Trophoblast cell (in vitro differentiated cells and primary cell): ENCODE measurements at places on chromosomes 7 and 10.
A peak's percentile ranks its signal among the peaks of the same experiment; 100 is the strongest.

DNA sequence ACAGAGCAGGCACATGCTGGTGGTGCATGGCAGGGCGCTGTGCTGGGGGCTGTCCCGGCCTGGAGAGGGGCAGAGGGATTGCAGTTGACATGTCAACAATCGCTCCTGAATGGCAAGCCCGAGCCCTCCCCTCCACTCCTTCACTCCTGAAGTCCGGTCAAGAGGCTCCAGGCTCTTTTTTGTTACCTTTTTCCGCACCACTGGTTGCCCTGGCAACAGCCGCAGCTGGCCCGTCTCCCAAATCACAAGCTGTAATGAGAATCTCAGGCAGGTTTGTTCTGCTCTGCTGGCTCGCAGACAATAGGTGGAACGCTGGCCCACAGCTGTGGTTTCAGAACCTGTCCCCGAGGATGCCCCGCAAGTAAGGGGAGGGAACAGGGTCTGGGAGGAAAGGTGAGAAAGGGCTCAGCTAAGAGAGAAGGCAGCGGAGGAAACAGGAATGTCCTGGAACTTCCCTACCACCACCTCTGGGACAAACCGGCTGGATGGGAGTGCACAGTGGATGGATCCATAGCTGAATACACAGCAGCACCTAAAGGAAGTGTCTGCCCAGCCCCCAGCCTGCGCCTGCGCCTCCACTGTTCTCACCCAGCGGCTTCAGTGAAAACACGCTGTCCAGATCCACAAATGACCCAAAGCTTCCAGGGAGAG, 58.9 kb downstream of the CALML3 start:
- DNase-seq, result peak; percentile 92

DNA sequence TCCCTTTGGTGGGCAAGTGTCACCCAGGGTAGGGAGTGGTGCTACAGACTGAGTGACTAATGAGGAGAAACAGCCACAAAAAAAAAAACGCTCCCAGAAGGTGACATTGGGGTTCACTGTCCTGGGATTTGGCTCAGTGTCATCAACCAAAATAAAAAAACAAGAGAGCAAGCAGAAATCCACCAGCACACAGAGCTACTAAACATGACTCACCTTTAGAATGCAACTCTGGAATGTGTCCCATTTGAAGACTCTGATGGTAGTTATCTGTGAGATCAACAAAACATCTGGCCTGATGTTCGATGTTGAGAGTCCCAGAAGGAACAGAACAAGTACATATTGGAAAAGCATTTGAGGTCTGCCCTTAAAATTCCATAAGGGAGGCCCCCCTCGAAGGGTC, 200.3 kb upstream of the LYZL2 start:
- DNase-seq, result peak; percentile 86

DNA sequence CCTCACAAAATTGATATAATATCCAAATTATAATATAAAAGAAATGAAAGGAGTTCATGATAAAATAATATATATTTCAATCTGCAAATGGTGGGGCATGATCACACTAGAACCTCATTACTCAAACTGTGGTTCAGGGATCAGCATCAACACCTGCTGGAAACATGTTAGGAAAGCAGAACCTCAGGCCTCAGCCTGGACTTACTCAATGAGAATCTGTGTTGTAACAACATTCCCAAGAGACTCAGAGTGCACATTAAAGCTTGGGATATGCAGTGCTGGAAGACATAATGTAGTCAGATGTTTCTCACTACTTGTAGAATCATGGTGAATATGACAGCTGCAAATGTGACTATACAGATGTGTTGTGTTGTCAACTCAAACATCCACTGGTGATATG, 81.7 kb upstream of the ITPRID1 start:
- DNase-seq, result peak; percentile 7

GRCh38 chr7:29879609-29880008, 73.3 kb downstream of the WIPF3 start:
- DNase-seq, result peak; percentile 31

- DNase-seq, result no peak
Observed at GRCh38 chr7:76259124-76260093, 43.1 kb upstream of the HSPB1 start.

- DNase-seq, result no peak
Observed at GRCh38 chr7:156998988-156999957, 11.2 kb downstream of the MNX1 start.

GRCh38 chr7:151188252-151188542, 1.1 kb upstream of the ASB10 start:
- DNase-seq, result no peak

- DNase-seq, result no peak
Observed at GRCh38 chr10:69073026-69073425, 14.9 kb upstream of the SRGN start.

DNA sequence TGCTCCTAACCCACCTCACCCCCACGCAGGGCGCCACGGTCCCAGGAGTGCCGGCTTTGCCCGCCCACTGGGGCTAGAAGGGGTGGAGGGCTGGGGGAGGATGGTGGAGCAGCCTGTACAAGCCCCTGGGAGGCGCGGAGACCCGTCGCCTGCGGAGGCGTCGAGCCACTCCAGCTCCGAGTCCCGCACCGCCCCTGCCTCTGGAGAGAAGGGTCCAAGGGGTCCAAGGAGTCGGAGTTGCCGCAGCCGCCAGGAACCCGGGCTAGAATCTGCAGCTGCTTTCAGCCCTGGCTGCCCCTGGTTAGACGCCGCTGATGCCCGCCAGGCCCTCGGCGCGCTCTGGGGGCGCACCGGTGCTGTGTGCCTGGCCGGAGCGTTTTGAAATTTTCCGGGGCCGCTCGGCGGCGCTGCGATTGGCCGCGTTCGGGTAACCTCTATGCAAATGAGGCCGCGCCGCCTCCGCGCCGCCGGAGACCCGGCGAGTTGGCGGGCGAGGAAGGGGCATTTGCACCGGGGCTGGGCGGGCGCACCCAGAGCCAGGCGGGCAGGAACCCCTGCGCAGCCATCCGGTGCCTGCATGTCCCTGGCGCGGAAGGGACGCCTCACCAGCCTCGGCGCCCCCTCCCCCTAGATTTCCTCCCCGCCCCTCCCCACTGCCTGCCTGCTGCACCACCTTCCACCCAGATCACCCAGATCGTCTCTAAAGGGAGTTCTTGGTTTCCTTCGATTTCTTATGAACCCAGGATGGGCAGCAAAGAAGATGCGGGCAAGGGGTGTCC, at the start of gene HMX2:
TSS of gene HMX2 (plus strand) at position 502 of the 779 bp plus-strand sequence. CDS start at position 745, 243 bp downstream.
- no peak for DNase-seq

DNA sequence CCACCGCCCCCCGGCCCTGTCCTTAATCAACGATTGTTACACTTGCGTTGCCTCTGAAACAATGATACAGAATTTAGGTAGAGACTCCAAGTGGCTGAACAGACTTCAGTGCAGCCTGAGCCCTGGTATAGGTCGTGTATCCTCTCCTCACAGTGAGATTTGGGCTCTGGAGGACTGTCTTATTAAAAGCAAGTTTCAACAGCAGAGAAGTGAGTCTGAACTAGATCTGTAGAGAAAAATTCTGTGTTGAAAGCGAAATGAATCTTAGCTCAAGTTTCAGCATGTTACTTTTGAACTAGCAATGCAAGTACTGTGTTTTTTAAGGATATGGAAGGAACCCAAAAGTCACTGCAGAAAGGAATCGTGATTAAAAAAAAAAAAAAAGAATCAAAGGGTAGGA, 103.1 kb downstream of the HOXA1 start:
- DNase-seq, result no peak

GRCh38 chr7:152341039-152341913, 94.5 kb downstream of the KMT2C start:
- peak; percentile 64 for DNase-seq

DNA sequence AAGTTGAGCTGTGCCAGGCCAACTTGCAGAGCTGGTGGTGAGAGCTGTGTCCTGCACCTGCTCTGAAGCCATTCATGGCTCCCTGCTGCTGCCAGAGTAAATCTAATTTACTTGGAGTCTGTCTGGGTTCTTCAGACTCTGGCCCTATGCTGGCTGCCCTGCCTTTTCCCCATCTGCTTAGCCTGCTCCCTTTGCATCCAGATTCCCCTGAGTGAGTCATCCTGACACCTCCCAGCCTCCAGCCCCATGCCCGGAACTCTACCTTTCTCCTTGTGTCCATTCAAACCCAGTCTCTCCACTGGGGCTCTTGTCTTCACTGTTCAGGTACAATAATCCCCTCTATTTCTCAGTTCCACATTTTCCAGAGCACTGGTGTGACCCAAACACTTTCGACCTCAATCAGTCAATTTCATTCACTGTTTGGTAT, 434.4 kb upstream of the ZMIZ1 start:
- DNase-seq, result peak; percentile 72

- no peak for DNase-seq
Observed at GRCh38 chr10:32049113-32049512, 7.1 kb downstream of the KIF5B start.

- peak; percentile 81 for DNase-seq
Observed at GRCh38 chr10:101569622-101570427, 18.2 kb downstream of the POLL start.

DNA sequence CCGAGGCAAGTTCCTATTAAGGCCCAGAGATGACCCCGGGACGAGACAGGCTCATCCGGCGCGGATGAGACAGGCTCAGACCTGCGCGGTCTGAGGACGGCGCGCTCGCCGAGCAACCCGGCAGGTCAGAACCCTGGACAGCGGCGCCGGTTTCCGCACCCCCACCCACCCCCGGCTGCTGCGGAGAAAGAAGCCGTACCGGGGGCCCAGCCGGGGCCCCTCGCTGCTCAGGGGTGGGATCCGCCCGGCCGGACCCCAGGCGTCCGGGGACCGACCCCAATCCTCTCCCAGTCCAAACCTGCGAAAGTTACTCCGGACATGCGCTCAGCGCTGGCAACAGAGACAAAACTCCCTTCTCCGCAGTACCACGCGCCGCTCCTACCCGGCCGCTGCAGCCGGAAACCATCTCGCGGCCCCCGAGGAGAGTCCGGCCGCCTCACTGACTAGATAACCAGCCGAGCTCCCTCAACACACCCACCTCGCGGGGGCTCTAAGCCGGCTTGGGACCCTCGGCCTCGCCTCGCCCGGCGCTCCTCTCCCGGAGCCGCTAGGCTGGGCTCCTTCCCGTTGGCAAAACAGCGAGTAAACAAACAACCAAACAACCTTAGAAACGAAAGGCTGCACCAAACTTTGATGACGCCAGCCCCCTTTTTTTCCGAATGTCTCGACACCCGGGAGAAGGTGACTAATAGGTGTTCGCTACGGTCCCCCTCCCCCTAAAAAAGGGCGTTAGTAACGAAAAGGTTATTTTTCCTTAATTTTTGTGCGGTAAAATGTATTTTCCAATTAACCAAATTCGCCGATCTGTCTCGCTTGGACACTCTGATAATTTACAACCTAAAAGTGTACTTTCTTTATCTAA, 2.3 kb upstream of the DRGX start:
- DNase-seq, result peak; percentile 64

GRCh38 chr7:16816824-16817223, 12.0 kb upstream of the AGR2 start:
- DNase-seq, result no peak

DNA sequence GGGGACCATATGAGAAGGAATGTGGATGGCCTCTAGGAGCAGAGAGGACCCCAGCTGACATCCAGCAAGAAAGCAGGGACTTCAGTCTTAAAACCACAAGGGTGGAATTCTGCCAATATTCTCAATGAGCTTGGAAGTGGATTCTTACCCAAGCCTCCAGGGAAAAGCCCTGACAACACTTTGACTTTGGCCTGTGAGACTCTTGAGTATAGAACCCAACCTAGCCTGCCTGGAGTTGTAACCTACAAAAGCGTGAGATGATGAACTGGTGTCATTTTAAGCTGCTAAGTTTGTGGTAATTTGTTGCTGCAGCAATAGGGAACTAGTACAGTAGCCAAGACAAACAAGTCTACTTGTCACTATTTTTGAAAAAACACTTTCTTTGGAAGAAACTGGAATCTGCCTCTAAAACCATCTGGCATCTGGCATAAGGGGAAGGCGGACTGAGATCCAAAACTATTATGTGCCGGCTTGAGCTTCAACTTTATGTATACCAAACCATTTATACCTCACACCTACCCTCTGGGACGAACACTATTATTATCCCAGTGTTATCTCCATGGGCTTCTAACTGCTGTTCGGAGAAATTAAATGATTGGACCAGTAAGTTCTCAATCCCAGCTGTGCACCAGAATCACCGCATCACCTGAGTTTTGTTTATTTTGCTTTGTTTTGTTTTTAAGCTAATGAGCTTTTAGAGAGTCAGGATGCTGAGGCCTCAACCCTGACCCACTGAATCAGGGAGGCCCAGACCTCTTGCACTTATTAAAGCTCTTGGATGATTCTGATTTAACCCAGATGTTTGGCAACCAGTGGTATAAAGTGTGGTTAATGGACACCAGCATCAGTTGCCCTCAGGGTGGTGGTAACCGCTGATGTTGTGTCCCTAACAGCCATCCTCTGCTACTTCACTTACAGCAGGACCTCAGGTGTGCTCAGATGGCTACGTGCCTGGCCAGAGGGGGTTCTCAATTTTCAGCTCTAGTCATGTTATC, 83.0 kb downstream of the C1GALT1 start:
- no peak for DNase-seq

DNA sequence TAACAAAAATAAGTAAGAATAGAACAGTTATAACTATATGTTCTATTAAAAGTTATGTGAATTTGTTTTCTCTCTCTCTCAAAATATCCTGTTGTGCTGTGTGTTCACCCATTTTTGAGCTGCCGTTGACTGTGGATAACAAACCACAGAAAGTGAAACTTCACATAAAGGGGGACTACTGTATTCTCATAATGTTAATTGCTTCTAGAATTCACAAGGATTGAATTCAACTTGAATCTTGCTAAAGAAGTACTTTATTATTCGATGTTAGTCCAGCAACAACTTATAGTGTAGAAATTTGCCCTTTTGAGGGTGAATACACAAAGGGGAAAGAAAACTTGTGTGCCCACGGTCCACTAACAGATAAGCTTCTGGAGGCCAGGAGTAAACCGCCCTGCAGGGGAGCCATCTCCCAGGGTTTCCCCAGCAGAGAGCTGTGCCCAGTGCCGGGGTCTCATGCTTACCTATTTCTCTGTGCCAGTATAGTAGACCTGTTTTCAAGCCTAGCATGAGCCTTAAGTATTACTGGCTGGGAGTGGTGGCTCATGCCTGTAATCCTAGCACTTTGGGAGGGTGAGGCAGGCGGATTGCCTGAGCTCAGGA, 87.1 kb downstream of the KAT6B start:
- DNase-seq, result no peak

DNA sequence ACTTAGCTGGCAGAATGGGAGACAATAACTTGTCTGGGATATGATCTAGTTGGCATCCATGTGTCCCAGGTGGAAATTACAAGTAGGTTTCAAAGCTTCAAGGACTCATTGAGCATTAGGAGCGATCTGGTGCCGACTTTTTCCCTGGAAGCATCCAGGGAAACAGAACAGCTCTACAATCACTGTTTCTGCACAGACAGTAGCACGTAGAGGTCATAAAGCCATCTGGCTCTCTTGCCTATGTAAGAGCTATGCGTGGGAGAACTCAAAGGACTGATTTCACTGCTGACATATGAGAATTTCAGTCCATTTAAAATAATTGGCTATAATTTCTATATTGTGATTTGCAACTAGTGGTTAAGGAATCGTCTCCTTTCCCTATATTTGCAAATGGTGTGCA, 791.7 kb downstream of the REEP3 start:
- DNase-seq, result no peak
